Muscle of leg (tissue), 16 donors: ENCODE measurements at places on chromosomes 1 and 21. TPM values are rescaled to one million over a fixed set of nuclear protein-coding genes. Genes with fewer than 3 reads are reported as not detected.
A peak's percentile ranks its signal among the peaks of the same experiment; 100 is the strongest.

The FCRL5 gene
- total RNA-seq: not detected

DNA sequence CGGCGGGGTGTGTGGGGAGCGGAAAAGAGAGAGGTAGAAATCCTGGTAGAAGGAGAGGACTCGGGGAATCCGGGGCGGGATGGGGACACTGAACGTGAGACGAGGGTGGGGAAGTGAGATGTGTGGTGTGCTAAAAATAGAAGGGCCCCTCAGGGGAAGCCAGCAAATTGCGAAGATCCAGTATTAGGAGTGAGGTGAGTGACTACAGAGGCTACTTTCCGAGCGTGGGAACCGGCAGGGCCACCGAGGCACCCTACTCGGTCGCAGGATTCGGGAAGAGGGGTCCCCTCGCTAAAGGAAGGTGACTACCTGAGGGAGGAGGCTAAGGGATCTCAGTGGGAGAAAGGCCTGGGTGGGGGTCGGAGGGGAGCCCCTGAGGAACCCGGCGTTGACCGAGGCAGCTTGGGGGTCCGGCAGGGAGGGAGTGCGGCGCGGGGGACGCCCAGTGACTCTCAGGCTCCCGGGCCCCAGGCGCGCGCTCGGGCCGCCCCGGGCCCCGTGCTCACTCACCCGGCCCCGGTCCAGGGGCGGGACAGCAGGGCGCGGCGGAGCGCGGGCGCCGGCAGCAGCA, 318 bp downstream of the ALDH4A1 start:
- peak; percentile 59 for DNase-seq

DNA sequence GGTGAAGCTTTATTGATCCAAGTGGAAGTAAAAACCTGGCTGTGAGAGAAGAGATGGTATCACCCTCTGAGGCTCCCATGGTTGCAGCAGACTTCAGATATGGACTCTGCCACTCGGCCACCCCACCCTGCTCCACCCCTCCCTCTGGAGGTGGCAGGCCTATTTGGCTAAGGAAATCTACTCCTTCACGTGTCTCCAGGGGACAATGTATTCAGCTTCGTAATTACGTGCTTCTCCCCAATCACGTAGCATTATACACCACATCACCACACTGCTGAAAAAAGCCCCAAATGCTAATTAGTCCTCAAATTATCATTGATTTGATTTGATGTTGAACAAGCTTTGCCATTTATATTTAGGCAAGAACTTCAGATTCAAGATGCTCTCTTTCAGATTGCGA, 220.7 kb downstream of the OMA1 start:
- no peak for DNase-seq

- peak; percentile 19 for DNase-seq
Observed at GRCh38 chr1:222844411-222844779, 29.6 kb downstream of the DISP1 start.

DNA sequence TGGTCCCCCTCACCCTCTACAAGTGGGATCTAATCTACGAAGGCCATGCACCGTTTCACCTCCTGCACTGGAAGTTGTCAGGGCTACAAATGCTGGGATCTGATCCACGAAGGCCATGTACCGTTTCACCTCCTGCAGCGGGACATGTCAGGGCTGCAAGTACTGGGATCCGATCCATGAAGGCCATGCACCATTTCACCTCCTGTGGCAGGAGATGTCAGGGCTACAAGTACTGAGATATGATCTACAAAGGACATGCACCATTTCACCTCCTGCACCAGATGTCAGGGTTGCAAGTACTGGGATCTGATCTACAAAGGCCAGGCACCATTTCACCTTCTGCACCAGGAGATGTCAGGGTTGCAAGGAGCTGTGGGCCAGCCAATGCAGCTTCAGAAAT, 7.0 kb downstream of the ALDH4A1 start:
- no peak for DNase-seq

DNA sequence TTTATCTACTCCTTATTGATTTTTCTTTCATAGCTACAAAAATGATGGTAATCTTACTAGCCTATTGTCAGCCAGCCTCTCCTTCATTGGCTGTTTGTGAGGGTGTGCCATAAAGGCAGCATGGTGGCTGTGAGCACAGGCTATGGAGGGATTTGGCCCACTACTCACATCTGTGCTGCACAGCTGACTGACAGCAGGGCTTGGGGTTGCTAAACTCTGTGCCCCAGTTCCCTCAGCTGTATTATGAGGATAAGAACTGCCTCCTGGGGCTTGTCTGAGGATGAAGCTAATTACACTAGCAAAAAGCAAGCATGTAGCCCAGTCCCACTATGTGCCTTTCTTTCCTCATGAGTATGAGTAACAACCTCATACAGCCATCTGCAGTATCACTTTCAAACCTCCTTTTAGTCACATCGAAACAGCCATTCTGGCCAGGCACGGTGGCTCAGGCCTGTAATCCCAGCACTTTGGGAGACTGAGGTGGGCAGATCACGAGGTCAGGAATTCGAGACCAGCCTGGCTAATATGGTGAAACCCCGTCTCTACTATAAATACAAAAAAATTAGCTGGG, 66.2 kb downstream of the COQ8A start:
- DNase-seq: no peak

GRCh38 chr1:116334015-116334547, 39.0 kb upstream of the ATP1A1 start:
- no peak for DNase-seq

The ITLN2 gene
- not detected for total RNA-seq

The TRIM46 gene
- 0.22 TPM for total RNA-seq

GRCh38 chr1:153277852-153278251, 18.4 kb downstream of the LORICRIN start:
- DNase-seq: no peak

DNA sequence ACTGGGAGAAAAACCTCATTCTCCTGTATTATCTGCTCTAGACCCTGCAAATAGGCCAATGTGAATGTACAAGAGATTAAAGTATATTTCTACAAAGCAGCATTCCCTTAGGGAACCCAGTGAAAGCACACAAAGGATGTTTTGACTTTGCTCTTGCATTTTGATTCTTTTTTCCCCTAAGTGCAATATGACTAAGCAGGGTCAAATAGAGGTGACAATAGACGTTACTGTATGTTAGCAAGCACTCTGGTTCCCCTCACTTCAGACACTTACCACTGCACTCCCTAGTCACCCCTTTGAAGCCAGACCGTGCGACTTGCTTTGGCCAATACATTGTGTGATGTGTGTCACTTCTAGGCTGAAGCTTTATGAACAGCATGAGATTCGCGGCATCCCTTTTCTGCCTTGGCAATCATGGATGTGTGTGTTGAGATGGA, 209.7 kb downstream of the RHOU start:
- DNase-seq: peak; percentile 74

DNA sequence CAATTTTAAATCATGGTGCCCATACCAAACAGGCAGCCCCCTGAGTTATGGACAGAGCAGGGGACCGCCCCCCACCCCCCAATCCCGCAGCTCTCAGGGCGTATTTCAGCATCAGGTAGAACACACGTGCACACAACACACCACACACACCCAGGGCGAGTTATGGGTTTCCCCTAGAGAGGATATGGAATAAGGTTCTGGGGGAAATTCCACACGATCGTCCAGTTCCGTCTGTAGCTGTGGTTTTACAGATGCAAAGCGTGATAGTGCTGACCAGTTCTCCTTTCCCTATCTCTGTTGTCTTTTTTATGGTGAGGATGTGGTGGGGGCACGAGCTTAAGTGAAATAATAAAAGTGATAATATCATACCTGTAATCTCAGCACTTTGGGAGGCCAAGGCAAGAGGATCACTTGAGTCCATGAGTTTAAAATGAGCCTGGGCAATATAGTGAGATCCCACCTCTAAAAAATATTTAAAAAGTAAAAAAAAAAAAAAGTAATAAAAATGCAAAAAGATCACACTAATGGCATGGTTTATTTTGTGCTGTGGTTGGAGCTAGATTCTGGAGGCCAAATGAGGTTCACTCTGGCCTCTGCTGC, 25.1 kb downstream of the C2CD2 start:
- DNase-seq: peak; percentile 48

The LCE1F gene
- total RNA-seq: not detected

GRCh38 chr1:56527548-56528302, 51.6 kb downstream of the PLPP3 start:
- peak; percentile 68 for DNase-seq

- peak; percentile 67 for DNase-seq
Observed at GRCh38 chr1:206430031-206430983, 40.0 kb upstream of the IKBKE start.

The TRABD2B gene
- total RNA-seq: 1.1 TPM

DNA sequence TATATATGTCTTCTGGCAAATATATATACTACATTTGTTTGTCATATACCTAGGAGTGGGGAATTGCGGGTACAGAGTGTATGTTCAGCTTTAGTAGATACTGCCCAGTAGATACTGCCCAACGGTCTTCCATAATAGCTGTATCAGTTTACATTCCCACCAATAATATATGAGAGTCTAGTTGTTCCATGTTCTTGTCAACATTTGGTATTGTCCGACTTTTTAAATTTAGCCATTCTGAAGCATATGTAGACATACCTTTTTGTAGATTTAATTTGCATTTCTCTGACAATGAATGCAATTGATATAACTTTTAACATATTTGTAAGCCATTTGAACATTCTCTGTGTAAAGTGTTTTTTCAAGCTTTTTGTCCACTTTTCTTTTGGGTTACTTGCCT, 99.0 kb upstream of the HIVEP3 start:
- DNase-seq: no peak

GRCh38 chr1:40802742-40803113, 19.1 kb downstream of the KCNQ4 start:
- no peak for DNase-seq

The KLHDC7A gene
- not detected for total RNA-seq

The SORT1 gene
- 11.6 TPM for total RNA-seq

The ADAMTS4 gene
- 7.8 TPM for total RNA-seq
